ENCODE measurements at places on chromosomes 1 and 21.
A peak's percentile ranks its signal among the peaks of the same experiment; 100 is the strongest.

GRCh38 chr1:9573723-9574122, 15.0 kb upstream of the TMEM201 start:
- DNase-seq: no peak

DNA sequence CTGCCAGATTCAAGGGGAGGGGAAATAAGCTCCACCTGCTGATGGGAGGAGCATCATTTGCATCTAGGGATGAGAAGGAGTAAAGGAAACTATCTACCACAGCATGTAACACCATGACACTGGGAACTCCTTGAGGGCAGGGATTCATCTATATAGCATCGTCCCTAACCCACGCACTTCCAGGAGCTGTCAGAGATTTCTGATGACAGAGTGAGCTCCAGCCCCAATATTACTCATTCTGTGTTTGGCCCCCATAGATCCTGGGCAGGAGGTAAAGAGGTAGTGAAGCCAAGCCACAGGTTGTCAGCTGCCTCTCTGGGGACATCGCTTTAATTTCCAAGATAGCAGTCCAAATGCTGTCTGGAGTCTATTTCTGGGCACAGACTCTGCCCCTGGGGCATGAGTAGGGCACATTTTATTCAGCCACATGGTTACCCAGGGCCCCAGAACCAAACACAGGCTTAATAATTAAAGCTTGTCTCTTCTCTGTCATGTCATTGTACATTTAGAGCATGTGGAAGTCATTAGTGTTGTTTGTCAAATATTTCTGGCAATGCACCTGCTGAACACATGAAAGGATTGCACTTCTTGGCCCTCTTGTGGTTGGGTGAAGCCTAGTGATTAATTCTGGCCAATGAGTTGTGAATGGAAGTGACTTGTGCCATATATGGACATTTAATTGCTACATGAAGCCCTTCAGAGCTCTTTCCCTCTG, 105.9 kb upstream of the POU3F1 start:
- no peak for DNase-seq

DNA sequence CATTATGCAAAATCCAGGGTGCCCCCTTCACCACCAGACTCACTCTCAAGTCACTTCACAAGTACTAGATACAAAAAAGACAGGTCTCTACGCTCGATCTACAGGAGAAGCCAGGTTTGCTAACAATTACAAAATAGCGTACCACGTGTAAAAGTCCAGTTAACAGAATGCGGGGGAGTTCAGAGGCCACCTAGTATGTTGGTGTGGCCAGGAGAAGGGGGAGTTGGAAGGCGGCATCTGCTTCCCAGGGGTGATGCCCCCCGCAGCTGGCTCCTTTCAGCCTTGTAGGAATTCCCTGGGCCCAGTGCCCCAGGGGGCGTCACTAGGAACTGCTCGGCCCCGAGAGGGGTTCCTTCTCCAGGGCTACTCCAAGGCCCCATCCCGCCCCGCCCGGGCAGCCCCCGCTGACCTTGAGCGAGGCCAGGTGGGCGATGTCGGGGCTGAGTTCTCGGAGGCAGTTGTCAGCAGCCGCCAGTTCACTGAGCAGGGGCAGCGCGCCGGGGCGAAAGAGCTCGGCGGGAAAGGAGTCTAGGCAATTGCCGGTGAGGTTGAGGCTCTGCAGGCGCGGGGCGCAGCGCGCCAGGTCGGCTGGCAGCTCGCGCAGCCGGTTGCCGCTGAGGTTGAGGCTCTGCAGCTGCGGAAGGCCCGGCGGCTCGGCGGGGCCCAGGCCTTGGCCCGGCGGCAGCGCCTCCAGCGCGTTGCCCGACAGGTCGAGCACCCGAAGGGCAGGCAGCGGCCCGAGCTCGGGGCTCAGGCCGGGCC, 664 bp downstream of the LRRC47 start:
- peak; percentile 13 for DNase-seq

DNA sequence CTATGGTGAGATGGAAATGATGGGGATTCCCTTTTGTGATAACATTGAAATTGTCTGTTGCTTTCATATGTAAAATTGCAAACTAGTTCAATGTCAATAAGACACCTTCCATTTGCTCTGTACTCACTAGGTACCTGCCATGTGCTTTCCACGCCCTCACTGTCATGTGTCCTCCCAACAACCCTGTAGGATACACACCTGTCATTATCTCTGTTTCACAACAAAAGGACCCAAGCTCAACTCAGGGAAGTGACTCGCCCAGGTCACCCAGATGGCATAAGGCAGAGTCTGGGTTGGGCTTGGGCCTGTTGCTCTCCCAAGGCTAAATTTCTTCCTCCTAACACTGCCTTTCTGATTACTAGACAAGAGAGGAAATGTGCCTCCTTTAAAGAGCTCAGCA, 45.3 kb upstream of the MCOLN3 start:
- no peak for DNase-seq

GRCh38 chr1:211420389-211420788, 71.6 kb downstream of the RD3 start:
- DNase-seq: no peak

GRCh38 chr21:24123785-24124184, 1483.5 kb downstream of the MRPL39 start:
- DNase-seq: no peak

DNA sequence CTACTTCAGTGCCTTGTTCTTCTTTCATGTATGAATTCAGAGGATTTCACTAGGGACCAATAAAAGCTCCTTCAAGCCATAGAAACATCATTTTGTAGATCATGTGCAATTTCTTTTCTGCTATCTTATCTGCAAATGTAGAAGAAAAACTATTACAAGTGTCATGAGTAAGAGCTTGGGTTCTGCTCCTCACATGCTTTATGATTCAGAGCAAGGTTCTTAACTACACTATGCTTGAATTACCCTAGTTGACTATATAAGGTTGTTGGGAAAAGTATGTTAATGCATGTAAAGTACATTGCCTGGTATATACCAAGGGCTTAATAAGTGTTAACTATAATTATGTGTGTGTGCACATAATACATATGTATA, 91.4 kb upstream of the S1PR1 start:
- DNase-seq: no peak

- DNase-seq: peak; percentile 82
Measured at GRCh38 chr1:175208773-175209492, 16.4 kb upstream of the KIAA0040 start.

GRCh38 chr1:155134880-155135414, 705 bp upstream of the SLC50A1 start:
- peak; percentile 23 for DNase-seq

- DNase-seq: no peak
Measured at GRCh38 chr1:229410692-229411433, 23.0 kb downstream of the ACTA1 start.

Data from activated CD4-positive, alpha-beta T cell treated with anti-CD3 and anti-CD28 coated beads, Interleukin-2, amount 10 ng/mL, durations not matched to agents 7 days and 5 days (primary cell).